Stimulated activated CD4-positive, alpha-beta T cell treated with anti-CD3 and anti-CD28 coated beads, Interleukin-12 subunit alpha, Interleukin-12 subunit beta, amount 100 ng/mL, for 48 hours (primary cell): ENCODE measurements at places on chromosomes 2 and 18.

DNA sequence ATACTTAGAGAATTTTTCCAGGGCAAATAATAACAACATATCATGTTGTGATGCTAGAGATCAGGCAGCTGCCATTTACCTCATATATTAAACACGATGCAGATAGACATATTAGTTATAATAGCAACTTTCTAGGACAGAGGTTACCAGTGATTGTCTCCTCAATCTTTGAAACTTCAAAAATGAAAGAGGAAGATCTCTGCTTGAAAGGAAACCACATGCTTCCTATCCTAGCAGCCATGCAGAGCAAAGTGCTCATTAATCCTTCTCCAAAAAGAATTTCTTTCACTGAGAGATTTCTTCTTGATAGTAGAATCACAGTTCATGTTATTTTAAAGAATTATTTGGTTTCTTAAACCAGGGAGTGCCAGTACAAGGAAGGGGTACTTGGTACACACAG, 317.2 kb downstream of the CPS1 start:
- DNase-seq = no peak

DNA sequence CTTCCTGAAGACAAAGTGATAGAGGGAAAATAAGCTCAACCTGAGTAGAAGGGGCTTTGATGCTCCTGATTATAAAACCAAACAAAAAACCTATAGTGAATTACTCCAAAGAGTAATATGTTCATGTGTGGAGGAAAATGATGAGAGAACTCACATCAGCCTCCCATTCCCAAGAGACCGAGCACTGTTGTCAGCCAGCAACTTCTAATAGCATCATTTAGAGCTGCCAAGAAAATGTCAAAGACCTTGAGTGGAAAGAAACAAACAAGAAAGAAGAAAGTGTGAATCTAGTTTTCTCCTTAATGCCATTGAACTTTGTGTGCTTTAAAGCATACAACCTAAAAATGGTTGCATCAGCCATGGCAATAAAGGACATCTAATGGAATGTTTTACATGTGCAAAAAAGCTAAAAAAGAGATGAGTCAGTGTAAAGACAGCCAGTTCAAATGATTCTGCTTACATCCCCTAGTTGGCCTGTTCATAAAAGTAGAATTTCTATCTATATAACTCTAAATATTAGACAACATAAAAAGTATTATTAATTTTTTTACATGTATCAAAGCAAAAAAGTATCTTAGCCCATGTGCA, 1066.2 kb downstream of the TDRD15 start:
- no peak for DNase-seq

- no peak for DNase-seq
Observed at GRCh38 chr2:233371641-233372040, 17.3 kb downstream of the DGKD start.

DNA sequence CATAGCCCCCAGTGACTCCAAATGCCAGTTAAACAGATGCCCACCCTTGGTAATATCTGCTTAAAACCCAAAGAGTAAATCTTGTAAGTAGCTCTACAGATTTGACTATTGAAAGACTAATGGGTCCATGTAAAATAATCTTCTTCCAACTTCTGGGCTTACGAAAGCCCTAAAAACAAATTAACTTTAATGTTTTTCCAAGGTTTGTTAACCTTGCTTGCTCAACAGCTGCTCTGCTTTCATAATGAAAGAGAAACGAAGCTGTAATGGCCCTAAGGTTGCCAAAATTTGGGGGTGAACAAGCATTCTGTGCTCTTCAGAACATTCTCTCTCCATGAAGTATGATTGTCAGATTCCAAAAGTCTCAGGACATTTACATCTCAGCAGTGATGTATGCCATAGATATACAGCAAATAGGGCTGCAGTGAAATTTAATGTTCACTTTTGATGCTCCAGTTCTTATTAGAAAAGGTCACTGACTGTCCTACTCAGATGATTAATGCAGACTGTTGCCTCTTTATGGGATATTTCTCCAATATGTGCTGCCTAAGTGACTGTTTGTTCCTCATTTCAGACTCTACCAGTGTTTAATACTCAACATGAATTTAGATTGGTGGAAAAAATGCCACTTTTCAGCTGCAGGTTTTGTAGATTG, 436.3 kb upstream of the CHST9 start:
- DNase-seq = no peak

- DNase-seq = no peak
Observed at GRCh38 chr2:33134086-33134771, 187.5 kb downstream of the LTBP1 start.

- no peak for DNase-seq
Observed at GRCh38 chr2:71886241-71886640, 261.4 kb downstream of the CYP26B1 start.

- no peak for DNase-seq
Observed at GRCh38 chr2:20626698-20627513, 24.0 kb downstream of the HS1BP3 start.

GRCh38 chr2:238650536-238650935, 197.3 kb upstream of the TWIST2 start:
- DNase-seq = no peak

DNA sequence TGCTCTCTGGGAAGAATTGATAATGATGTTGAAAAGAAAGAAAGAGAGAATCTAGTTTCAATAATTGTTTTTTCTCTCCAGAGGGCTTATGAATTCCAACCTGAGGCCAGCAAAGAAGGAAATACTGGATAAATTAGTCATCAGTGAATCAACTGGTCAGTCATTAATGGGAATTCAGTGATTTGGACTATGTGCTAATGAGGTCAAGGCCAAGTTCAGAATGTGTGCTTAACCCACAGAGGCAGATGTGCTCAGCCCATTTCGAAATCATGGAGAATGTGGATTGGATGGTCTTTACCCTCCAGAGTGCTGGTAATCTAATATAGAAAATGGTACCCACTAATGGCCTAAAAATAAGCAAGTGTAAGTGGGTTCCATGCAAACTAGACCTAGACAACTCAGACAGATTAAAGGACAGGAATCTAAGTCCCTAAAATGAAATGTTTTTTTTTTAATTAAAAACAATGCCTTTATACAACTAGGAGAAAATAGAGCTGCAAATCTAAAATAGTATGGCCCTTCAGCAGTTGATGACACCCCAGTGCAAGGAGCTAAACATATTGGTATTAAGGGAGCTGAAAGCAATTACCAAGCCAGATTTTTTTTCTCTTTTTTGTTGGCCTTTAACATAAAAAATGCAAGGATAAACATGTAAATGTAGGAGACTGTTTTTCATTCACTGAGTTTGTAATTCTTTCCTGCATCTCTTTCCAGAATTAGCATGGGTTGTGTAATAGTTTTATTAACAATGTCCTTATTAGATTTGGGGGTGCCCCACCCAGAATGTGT, 296.9 kb downstream of the SATB2 start:
- DNase-seq = no peak
